ENCODE measurements at places on chromosomes 2 and 18. TPM values are rescaled to one million over a fixed set of nuclear protein-coding genes. Genes with fewer than 3 reads are reported as not detected.

DNA sequence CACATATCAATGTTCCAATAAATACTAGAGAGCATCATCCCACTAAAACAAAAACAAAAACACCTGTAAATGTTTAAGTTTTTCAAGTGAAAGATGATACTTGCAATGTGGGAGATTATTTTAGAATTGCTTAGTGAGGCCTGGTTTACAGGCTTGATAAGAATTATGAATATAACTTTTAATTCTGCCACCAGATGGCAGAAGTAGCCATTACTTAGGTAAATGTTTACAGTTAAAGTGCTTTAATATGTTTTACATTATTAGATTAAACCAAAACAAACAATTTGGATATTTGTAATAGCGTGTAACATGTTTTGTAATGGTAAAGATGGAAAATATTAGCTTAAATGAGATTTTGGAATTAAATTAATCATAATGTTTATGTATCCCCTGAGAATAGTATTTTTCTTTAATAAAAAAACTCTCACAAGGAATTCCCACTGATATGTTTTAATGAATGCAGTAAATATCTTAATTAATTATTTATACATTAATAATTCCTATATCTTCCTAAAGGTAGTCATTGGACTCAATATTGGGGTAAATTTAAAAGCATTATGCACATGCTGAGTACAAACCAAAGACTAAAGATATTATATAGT is 522.0 kb downstream of the SPAG16 start:
- DNase-seq = no peak

GRCh38 chr2:208352644-208353567 is 53.7 kb upstream of the PTH2R start:
- no peak for DNase-seq

GRCh38 chr2:56732946-56733345 is 549.2 kb downstream of the CCDC85A start:
- DNase-seq = no peak

- no peak for DNase-seq
These were observed 559.3 kb upstream of the CDH2 start for GRCh38 chr18:28736223-28736622.

- DNase-seq = no peak
These were observed 118.8 kb upstream of the PPP1CB start for GRCh38 chr2:28632791-28633190.

Gene CD8B
- total RNA-seq = not detected

Gene C2orf78
- not detected for total RNA-seq

Gene PLEKHB2
- 57.7 TPM for total RNA-seq
